Left ventricle myocardium superior (tissue), 1 donor: ENCODE measurements at places on chromosomes 1 and 21.

DNA sequence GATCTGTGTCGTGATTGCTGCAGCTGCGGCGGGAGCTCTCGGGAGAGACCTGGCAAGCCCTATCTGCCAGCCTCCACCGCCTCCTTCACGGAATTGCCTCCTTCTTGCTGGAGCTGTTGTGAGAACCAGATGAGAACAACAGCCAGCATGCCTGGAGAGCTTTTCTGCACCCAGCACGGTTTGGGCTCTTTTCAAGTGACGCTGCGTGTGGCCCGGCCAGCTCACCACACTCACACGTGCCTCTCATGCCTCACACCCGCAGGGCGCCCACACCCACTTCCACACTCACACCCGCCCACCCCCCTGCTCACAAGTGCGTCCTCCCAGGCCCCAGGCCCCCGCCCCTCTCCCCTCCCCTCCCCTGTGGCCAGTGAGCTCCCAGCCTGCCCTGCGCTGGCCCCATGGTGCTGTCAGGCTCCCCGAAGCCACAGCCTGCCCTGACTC, 135.7 kb upstream of the RUNX3 start:
- peak; percentile 39 for DNase-seq

DNA sequence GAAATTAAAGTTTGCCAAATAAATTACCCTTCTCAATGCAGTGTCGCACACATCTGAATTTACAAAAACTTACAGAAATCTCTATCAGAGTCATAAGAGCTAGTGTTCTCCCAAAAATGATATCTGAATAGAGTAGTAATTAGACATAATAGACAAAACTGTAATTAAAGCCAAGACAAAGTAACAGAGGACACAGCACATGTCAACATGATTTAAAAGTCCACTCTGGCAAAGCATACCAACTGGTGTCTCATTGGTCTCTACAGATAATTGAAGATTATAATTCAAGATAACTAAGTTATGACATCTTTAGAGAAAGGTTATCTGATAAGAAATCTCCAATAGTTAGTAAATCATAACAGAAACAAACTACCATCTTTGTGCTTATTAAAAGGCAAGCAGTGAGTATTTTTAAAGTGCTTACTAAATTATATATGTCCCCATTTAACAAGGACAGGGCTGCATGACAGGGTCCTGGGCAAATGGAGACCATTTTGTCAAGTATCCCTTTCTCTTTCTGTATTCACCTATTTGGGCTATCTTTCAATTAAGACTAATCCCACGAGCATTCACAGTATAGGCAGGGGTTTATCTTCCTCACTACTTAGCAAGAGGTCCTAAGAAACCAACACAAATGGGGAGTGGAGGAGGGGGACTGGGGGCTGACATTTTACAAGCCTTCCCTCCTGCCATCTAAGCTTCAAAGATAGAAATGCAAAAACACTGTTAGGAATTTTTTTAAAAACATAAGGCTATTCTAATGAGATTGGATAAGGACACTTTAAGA, 26.0 kb downstream of the PTP4A2 start:
- DNase-seq, result no peak

GRCh38 chr1:51877434-51878307, 856 bp downstream of the NRDC start:
- no peak for DNase-seq

DNA sequence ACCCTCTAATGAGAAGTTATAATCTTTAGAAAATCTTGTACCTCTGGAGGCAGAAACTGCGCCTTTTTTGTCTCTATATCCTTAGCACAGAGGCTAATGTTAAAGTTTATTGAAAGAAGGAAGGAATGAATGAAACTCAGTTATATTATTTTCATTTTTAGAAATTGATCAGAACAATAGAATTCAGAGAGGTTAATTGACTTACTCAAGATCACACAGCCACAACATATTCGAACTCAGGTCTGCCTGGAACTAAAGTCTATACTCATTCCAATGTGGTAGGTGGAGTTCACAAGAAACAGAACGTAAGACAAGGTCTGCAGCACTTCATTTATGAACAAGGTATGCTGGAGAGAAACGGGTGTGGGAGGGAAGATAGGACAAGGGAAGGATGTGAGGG, 23.0 kb upstream of the ITPKB start:
- no peak for DNase-seq

- no peak for DNase-seq
These were observed 221.6 kb downstream of the AKT3 start for GRCh38 chr1:243628476-243628907.

DNA sequence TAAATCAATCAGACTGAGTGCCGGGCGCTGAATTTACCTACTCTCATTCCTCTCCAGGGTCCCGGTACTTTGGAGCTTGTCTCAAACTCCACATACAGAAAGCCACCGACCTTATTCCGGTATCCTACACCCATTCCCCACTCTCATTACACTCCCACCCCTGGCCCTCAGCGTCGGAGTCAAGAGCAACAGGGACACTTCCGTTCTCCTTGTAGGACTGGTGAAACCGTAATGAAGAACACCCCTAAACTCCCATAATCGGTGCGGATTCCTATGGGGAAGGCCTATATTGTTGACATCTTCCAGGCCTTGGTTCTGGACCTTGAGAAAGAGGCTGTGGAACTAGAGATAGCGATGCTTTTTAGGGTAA, 798 bp downstream of the ZBED6 start:
- peak; percentile 34 for DNase-seq

- peak; percentile 94 for DNase-seq
These were observed 6.7 kb upstream of the HUNK start for GRCh38 chr21:31866077-31866511.

DNA sequence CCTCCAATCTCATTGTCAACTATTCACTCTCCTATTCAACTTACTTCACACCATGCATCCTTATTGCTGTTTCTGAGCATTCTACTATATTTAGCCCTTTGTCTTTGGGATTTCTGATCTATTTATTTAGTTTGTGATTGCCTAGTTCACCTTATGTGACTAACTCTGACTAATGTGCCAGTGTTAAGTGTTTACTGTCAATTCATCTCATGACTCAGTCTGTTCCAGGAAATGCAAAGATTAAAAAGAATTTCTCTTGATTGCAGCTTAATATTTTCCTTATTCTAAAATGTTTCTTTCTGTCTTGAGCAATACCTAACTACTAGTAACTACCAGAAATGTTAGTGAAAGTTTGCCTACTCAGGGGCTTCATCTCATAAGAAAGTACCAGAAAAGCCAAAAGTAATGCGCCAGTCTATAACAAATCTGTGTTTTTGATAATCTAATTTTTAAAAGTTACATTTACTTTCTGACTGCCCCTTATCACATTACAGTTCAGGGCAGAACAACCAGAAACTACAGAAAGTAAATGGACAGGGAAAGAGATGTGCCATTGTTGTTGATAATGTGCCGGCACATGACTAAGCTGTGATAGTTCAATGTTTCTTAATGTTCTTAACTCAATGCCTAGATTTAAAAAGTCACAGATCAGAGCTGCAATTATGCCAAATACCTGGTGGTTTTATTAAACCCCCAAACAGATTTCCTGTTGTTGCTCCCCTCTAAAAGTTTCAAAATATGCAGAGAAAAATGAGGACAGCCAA, 556.5 kb downstream of the PTBP2 start:
- no peak for DNase-seq

DNA sequence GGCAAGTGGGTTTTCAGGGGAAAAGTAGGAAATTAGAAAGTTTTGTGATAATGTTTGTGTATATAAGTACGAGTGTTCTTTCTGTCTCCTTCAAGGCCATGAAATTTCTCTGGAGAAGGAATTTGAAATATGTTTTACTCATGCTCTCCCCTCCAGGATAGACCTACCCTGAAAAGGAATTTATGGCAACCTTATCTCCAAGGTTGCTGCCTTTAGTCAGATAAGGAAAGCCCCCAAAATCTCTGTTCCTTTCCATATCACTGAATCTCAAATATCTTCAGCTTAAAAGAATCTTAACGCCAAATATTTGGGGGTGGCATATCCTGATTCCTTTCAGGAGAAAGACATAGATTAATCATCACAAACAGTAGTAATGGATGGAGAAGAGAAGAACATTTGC, 499 bp upstream of the C4BPB start:
- no peak for DNase-seq

DNA sequence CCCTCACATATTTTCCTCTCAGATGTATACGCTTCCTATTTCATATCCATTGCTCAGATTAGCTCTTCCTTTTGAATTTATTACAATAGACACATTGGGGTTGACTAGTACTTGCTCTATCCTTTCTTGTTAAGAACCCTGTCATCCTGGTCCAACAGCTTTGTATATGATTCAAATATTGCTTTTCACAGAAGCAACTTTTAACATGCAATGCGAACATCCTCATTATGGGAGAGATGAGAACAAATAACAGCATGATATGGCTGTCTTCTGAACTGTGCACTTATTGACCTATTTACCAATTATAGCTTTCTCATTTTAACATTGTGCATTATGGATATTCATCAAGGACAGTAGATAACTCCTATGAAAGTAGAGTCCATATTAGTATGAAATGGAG, 510.8 kb downstream of the PTPRC start:
- no peak for DNase-seq

DNA sequence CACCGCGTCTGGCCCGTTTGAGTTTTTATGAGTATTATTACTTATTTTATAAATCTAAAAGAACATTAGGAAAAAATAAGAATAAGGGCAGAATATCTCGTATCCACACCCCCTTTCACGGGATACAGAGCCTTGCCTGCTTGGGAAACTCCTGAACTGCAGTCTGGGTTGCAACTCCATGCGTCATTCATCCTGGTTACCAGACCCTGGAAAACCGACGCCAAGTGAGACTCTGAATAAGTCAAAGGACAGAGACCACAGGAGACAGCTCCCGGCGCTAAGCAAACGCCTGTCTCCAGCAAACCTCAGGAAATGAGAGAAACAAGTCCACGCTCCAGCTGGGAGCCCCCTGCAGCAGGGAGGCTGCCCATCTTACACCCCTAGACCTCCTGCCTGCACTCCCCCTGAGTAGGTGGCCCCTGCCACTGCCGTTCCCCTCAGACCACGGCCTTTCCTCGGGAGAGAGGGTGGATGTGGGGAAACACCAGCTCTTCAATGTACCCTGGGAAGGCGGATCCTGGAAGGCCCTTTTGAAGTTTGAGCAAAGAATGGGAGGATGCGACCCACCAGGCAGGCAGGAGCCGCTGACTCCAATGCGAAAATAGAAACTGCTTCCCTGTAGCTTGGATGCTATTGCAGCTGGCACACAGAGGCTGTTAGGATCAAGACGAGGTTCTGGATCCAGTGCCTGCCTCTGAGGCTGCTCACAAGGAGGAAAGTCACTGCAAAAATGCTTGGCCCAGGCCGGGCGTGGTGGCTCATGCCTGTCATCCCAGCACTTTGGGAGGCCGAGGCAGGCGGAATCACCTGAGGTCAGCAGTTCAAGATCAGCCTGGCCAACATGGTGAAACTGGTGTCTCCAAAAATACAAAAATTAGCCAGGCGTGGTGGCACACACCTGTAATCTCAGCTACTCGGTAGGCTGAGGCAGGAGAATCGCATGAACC, 37.7 kb upstream of the GPR157 start:
- DNase-seq, result no peak

DNA sequence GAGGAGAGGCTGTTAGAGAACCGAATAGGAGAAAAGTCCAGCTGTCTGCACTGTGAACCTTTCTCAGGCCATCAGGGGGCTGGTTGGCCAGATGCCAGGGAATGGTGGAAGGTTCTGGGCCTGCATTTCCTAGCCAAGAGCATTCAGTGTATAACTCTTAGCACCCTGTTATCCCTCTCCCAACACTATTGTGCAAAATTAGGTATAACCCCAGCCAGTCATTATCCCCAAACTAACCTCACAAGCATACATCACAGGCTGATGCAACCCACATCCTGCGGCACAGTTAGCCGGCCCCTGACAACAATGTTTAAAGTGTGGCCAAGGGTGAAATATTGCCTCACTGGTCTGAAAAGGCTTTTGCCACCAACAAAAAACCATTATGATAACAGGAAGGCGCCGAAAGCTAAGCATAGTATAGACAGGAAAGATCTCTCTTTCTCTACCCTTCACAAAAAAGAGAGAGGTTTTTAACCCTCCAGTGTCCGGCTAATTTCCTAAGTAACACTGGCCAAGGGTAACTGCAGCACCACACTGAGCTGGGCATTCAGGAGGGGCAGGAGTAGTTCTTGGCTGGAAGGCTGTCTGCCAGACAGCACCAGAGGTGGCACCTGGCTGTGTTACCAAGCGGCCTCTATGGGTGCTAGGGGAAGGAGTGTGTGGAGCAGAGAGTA, 77.3 kb upstream of the BCAR3 start:
- DNase-seq, result peak; percentile 42

DNA sequence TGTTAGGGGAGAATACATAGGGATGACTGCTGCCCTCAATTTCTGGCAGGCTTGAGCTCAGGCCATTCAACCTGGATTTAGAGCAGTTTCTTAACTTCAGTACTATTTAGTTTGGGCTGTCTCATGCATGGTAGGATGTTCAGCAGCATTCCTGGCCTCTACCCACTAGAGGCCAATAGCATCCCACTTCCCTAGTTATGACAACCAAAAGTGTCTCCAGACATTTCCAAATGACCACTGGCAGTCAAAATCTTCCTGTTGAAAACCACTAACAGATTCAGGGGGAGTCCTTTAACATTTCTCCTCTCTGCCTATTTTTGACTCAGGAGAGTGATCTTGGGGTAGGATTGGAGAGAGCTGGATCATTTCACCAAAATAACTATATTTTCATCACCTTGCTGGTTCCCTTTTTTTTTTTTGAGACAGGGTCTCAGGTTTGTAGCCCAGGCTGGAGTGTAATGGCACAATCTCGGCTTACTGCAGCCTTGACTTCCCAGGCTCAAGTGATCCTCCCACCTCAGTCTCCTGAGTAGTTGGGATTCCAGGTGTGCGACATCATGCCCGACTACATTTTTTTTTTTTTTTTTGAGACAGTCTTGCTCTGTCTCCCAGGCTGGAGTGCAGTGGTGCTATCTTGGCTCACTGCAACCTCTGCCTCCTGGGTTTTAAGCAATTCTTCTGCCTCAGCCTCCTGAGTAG, 8.7 kb downstream of the GNAT2 start:
- DNase-seq, result no peak

DNA sequence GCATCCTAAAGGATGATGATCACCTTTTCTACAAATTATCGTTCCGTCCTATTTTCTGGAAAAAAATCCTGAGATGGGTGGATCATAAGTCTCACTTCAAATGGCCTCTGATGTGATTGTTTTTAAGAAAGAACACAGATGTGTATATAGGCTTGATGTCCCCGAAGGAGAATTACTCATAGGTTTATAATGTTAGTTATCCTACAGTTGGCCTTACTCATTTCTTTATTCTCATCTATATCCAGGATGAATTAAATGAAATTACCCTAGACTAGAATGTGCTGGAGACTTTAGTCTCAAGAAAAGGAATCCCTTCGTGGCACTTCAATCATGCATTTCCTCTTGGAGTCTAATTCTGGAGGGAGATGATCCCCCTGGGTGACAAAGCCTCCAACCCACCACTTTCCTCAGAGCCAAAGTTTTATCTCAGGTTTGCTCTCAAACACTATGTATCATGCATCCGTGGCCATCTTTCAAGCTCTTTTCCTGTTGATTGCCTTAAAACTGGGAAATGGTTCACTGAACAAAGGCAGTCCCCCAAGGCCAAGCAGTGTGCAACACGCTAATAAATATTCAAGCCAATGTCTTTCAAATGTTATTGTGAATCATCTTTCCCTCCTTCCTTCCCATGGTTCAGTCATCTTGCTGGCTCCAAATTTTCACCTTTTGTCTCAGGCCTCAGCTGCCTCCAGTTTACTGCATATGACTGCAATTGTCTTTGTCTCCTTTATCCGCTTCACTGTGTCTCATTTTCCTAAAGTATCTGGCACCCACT, 32.5 kb upstream of the SMYD2 start:
- DNase-seq, result no peak

GRCh38 chr1:212721388-212722247, 22.0 kb upstream of the BATF3 start:
- no peak for DNase-seq

- DNase-seq, result no peak
These were observed 131.9 kb upstream of the ATP1B1 start for GRCh38 chr1:168974611-168975010.
